ENCODE measurements at places on chromosomes 6 and 20.

- DNase-seq = no peak
These were observed 3.2 kb downstream of the USP45 start for GRCh38 chr6:99512033-99512432.

GRCh38 chr6:53244958-53245357, 96.3 kb upstream of the GCM1 start:
- DNase-seq = no peak

DNA sequence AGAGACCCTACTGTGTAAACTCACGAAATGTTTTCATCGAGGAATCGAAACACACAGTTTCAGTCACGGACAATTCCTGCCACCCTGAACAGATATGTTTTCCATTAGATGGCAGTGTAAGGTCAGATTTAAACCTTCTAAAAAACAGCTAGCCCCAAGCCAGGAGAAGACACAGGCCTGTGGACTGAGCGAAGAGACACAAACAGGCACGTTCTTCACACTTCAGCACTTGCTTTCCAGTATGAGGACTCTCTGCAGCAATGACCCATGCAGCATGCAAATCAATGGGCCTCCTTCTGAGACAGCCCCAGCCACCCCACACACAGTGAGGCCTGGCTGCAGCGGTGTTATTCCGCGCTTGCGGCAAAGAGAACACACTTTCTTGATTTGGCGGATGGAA, 31.9 kb downstream of the HUS1B start:
- no peak for DNase-seq

DNA sequence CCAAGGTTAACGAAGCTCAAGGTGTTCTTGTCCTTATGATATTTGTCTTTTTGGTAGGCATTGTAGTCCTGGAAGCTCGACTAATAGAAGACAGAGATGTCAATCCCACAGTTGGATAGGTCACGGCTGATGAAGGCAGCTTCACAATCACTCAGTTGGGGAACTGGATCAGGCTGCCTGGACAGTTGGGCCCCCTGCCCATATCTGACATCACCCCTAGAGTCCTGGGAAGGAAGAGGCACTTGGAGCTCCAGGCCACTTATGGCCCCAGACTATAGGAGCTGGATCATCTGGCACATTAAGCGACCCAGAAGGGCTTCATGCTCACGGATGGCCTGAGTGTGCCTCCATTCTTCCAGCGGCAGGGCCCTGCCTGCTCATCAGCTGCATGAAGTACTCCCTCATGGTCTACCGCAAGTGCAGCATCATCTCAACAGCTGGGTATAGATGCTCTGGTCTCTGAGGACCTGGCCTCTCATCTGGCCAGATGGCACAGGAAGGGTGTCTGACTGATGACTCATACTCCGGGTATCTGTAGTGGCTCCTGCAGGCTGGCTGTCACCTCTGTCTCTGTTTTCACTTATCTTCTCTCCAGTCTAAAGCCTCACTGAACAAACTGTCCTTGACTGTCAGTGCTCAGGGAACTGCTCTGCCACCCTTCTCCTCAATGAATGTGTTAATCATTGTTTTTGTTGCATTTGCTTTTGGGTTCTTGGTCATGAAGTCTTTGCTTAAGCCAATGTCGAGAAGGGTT, 29.2 kb upstream of the SSR1 start:
- no peak for DNase-seq

DNA sequence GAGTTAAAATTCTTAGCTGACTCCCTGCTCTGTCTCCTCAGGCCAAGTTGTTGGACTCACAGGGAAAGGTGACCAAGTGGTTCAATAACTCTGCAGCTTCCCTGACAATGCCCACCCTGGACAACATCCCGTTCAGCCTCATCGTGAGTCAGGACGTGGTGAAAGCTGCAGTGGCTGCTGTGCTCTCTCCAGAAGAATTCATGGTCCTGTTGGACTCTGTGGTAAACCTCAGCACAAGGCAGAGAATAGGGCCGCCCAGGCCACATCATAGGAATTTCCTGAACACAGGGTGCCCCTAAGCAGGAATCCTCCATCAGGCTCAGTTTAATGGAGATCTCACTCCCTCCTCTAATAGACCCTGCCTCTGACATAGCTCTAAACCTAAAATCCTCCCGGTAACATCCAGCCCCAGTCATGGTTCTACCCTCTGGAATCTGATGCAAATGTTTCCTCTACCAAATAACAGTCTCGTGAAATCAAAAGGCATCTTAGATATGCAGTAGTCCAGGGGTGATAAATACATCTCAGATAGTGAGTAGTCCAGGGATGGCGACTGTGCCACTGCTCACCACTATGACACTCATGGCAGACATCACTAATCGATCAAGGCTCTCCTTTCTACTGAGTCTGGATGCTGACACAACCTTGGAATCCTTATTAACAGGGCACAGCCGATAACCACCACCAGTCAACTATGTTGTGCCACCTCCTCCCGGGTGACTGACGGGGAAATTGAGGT, 18.3 kb downstream of the BPIFB1 start:
- no peak for DNase-seq
